NCI-H1105 treated with DMSO at 0.1 percent for 48 hours (cell line): ENCODE measurements at places on chromosomes 11 and 22.

GRCh38 chr11:118912742-118913410, 12.8 kb downstream of the BCL9L start:
- DNase-seq = no peak

DNA sequence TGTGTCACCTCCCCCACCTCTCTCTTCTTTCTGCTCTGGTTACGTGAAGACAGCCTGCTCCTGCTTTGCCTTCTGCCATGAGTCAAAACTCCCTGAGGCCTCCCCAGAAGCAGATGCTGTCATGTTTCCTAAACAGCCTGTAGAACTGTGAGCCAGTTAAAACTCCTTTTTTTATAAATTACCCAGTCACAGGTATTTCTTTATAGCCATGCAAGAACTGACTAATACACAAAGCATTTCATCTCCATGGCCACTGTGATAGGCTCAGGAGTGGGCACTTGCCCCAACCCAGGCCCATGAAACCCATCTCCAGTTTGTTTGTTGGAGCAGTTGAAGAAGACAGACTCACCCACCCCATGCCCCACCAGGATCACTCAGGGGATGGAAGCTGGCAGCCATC, 253.3 kb upstream of the ISX start:
- DNase-seq = no peak

- DNase-seq = no peak
Measured at GRCh38 chr11:75813622-75814039, 1.4 kb upstream of the UVRAG start.

- no peak for DNase-seq
Measured at GRCh38 chr22:49139492-49140151, 688.1 kb downstream of the BRD1 start.

DNA sequence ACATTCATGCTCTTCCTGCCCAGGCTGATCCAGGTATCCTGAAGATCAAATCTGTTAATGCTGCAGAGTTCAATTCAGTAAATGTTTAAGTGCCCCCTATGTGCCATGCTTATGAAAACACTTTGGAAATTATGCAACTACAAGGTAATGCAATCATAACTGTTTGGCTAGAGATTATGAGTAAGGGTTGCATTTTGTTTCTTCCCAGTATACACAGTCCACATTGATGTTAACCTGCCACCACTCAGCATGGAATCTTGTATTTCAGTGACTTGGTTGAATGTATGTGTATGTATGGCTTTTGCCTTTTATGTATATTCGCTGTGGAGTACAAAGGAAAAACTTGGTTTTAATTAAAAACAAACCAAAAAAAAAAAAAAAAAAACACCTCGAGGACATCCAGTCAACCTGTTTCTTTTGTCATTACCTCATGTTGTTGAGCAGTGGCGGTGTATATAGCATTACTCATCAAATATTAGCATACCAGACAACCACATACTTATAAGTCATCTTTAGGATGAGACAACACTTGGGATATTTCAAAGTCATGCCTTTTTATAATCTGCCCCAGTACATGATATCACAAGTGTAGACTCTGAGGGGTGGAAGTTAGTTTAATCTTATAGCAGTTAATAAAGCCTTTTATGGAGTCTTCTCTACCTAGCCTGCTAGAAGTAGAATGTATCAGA, 86.1 kb upstream of the HORMAD2 start:
- no peak for DNase-seq

- DNase-seq = no peak
Measured at GRCh38 chr11:1655168-1656060, 25.8 kb downstream of the KRTAP5-5 start.

DNA sequence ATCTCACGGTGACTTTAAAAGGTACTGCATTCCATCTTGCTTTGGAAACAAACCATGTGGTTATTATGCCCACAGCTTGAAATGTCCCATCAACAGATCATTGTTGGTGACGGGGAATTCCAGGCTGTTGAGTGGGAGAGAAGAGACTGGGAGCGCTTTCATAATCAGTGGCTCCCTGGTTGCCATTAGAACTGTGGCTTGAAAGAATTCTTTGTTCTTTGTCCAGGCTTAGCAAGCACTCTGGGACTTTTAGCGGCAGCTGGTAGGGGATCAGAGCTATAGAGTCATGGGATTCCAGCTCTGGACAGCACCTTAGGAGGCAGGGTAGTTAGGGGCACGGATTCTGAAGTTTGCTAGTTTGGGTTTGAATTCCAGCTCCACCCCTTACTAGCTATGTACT, 22.0 kb downstream of the MMP20 start:
- DNase-seq = no peak

DNA sequence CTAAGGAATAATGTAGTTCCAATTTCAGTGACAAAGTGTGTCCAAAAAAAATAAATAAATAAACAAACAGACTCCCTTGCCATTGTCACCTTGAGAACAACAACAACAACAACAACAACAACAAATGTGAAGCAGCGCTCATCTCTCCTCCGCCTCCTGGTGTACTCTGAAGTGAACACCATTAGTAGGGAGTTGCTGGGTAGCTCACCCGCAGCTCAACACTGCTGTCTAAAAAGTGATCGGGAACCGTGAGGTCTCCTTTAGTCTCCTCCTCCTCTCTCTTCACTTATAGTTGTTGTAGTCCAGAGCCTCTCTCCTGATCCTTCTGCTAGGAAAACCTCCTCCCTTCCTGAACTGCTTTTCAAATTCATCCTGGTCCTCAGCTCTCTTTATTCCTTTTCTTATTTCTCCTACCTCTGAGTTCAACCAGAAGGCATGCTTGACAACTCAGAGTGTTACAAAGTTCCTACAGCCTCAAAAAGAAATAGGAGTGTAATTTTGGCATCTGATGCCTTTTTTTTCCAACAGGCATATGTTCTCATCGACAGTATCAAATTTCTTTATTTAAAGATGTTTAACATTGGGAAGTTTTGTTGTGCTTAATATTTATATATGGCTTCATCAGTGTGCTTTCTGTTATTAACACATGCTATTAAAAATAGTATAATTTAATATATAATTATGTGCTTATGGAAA, 215.1 kb downstream of the PGR start:
- DNase-seq = no peak

DNA sequence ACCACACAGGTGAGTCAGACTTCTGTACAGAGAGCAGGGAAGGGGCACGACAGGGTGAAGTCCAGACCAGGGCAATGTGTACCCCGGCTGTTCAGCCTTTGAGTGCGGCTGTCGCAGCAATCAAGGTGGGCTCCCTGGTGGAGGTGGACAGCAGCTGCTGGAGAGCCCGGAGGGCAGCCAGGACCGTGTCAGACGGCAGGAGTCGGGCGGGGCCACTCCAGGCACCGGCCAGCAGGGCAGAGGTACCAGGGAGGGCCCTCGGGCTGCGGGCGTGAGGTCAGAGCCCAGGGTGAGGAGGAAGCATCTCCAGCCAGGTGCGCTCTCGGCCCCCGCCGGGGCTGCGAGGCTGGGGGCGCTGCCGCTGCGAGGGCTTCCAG, 802 bp upstream of the PIM3 start:
- no peak for DNase-seq

DNA sequence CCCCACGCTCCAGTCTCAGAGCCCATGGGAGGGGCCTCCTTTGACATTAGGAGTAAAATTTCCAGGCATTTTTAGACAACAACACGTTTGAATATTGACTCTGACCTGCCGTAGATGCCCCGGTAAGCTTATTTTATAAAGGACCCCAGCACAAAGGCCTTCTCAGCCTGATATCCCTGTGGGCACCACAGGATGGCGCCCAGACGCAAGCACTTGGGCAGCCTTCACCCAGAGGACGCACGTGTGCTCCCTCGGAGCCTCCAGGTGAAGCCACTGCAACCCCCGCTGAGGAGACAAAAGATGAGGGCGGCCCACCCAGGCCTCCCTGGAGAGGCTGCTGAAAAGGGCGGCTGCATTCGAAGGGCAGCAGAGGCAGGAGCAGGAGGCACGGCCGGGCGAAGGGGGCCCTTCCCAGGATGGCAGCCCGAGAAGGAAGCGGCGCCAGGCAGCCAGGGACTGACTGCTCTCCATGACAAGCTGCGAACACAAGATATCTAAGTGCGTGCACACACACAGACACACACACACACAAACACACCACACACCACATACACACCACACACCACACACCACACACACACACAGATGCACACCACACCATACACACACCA, 15.2 kb upstream of the TH start:
- peak; percentile 35 for DNase-seq

DNA sequence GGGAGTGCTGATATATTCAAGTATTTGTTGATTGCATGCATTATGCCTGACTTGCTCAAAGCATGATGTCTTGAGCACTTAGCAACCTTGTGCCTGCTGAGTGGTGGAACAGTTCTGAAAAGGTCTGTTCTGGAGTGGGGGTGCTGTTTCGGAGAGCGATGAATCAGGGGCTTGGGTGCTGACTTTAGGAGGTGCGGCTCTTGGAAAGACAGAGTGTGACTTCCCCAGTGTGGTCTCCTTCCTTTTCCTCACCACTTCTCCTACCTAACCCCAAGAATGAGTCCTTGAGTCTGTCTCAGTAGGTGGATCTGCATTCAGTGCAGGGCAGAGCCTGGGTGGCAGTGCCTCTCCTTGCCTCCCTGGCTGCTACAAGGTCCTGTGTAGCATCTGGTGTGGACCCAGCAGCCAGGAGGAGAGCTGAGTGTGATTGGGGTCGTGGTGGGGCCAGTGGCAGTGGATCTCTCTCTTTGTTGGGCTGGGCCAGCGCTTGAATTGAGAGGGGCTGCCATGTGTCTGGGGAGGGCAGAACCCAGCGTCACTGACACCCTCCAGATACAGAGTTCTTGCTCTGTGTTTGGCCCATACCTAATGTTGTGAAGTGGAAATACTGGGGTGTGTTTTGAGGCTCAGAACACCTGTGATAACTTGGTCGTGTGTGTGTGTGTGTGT, 35.9 kb downstream of the ST3GAL4 start:
- no peak for DNase-seq

GRCh38 chr11:112318661-112319060, 58.0 kb upstream of the PLET1 start:
- no peak for DNase-seq

DNA sequence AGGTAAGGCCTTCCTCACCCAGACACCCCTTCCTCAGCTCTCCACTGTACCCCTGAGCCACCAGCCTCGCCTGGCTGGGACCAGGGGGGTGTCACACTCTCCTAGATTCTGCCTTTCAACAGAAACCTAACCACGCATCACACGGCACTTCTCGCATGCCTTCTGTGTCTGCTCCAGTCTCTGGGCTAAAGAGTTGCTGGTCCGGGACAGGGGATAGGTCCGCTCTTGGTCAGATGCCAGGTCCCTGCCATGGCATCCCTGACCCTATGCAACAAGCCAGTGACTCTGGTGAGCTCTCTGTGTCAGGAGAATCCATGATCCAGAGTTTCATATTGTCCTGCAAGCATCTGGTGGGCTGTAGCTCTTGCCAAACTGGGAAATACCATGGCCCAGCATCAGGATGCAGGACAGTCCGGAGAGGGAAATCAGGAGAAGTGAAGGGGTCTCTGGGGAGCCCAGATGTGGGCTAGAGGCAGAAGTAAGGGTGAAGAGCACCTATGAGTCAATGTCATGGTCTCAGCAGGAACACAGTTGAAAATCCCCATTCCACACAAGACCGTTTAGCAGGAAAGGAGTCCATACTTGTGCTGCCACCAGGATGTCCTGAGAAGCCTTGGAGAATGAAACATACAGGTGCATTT, 14.1 kb downstream of the IGLL5 start:
- no peak for DNase-seq

DNA sequence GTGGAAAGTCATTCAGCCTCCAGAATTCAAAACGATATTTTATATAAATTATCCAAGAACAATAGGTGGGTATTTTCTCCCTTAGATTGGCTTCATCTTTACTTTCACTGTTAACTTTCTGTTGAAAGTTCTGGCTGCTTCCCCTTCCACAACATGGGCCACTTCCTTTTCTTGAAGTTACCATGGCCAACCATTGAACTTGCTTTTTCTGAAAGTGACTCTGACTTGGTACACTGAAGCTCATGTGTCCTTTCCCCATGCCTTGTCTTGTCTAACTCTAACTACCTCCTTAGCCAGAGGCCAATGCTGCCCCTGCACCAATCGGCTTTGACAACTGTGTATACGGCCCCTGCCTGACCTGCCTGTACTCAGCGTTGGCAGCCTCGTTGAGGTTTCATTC, 225.2 kb downstream of the FAT3 start:
- no peak for DNase-seq

DNA sequence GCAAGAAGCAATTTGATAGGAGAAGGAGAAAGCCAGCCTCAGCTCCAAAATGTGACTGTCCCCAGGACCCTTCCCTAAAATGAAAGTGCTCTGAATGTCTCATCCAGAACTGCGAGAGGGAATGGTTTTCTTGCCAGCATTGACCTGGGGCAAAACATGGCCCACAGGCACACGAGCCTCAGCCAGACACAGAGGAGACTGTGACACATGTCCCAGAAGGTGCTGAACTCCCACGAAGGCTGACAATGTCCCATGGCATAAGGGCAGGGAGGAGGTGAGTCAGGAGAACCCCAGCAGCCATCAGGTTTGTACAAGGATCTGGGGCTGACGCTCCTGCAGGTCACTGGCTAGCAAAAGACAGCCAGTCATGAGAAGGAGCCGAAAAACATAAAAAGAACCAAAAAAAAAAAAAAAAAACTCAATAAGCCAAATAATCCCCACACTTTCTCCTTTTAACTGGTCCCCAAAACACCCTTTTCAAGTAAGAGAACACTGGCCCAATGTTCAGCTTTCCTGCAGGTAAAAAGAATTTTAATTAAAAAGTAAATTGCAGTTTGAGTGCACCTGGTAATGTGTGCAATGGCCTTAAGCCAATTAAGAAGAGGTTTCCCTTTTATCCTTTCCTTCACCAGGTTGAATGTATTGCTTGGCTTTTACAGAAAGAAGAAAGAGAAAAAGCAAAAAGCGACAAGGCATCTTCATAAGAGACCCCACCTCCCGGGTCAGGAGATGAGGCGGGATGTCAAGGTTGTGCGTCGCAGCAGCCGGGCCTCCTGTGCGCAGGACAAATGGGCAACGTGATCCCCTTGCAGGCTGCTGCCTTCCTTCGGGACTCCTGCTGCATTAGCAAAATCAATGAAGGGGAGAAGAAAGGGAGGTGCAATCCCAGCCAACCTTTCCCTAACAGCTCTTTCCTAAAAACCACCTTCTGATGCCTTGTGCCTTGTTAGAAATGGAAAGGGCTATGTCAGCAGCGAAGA, 43.6 kb downstream of the GALNT18 start:
- DNase-seq = peak; percentile 96

GRCh38 chr11:122344215-122344614, 228.2 kb upstream of the BLID start:
- no peak for DNase-seq

DNA sequence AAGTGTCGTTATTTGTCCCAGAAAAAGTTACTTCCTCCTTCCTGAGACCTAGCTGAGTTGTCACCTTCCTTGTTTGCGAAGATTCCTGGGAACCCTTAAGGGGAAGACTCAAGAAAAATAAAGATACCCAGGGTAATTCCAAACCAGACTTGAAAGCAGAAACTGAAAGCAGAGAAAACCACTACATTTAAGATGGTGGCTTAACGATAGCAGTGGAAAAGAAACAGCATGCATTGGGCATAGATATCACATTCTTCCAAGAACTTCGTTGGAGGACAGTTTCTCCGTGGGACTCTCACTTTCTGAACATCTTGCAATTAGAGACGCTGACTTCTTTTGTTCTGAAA, 89.1 kb downstream of the FAM76B start:
- DNase-seq = no peak
